ENCODE measurements at places on chromosomes 16 and 17.

GRCh38 chr16:81755915-81756614 is 23.0 kb upstream of the PLCG2 start:
- DNase-seq = no peak

- no peak for DNase-seq
Measured at GRCh38 chr16:61390965-61391637, 645.1 kb downstream of the CDH8 start.

DNA sequence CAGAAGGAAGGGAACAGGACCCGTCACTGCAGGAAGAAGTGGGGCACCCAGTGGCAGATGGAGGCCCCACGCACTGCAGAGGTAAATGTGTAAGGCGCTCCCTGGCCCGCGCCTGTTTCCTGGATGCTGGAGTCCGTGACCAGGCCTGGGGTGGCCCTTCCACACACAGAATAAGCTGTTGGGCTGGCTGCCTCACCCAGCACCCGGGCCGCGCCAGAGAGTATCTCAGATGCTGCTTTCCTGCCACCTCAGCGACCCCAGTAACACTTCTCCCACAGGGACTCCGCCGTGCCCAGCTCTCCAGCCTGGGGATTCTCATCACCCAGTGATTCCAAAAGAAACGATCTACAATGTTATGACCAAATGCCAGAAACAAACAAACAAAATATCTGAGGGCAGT is 1993.1 kb downstream of the TP53TG3F start:
- DNase-seq = no peak

GRCh38 chr16:51524555-51525373 is 373.7 kb upstream of the SALL1 start:
- no peak for DNase-seq
